Kidney (tissue), 22 donors: ENCODE measurements at places on chromosomes 2 and 18. TPM values are rescaled to one million over a fixed set of nuclear protein-coding genes. Genes with fewer than 3 reads are reported as not detected.

- H3K4me3 ChIP-seq = no peak overlapping the region
- H3K27ac ChIP-seq = no peak overlapping the region
- no peaks in the 10 kb centered on the region for H3K27me3 ChIP-seq
- no peak for DNase-seq
Observed at GRCh38 chr2:56681659-56682396, 498.0 kb downstream of the CCDC85A start.

- H3K36me3 ChIP-seq = no peaks in the 10 kb centered on the region
- H3K4me1 ChIP-seq = peaks cover 3% of the 10 kb centered on the region
- H3K27me3 ChIP-seq = no peaks in the 10 kb centered on the region
- DNase-seq = no peak
Observed at GRCh38 chr2:12302140-12302539, 414.6 kb upstream of the TRIB2 start.

DNA sequence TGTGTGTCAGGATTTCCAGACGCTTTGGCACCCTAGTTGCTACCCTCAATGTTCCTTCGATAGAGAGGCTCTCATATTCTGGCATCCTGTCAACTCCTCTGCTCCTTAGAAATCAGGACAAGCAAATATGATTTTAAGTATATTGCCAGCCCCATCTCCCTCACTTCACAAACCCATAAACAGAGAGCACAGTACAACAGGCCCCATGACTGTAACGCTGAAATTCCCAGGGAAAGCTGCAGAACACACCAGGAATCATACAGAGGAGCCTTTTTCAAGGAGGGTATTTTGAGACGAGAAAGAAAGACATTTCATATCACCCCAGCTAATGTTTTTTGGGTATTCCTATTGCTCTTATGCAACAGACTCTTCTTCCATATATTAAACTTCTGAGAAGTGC is 162.9 kb downstream of the NAPG start:
- no peak for DNase-seq
- no peak overlapping the region for H3K27ac ChIP-seq
- H3K36me3 ChIP-seq = no peaks in the 10 kb centered on the region
- H3K27me3 ChIP-seq = no peaks in the 10 kb centered on the region
- H3K4me1 ChIP-seq = no peaks in the 10 kb centered on the region

DNA sequence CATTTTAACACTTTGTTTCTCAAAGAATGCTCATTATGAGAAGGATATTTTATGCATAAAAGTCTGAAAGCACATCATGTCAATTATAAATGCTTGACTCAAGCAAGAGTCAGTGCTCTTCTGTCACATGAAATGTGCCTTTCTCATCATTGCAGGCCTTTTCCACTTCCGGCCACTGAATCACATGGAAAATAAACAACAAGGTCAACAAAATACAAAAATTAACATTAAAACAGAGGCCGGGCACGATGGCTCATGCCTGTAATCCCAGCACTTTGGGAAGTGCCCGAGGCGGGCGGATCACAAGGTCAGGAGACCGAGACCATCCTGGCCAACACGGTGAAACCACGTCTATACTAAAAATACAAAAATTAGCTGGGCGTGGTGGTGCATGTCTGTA is 480.6 kb downstream of the SPAG16 start:
- H3K4me3 ChIP-seq = no peak overlapping the region
- no peak for DNase-seq
- no peaks in the 10 kb centered on the region for H3K36me3 ChIP-seq
- no peaks in the 10 kb centered on the region for H3K27me3 ChIP-seq
- H3K27ac ChIP-seq = no peak overlapping the region

HEATR5B gene
- polyA plus RNA-seq = 4.4 TPM

GRCh38 chr2:219252900-219253752 is at the start of gene TUBA4B:
Gene TUBA4B, plus strand, starts transcription at chr2:219253243. Its CDS starts 165 bp downstream, at chr2:219253408.
- H3K27me3 ChIP-seq = peaks cover 15% of the 10 kb centered on the region
- peak within 1 kb of the TSS; percentile 81 for H3K4me3 ChIP-seq
- H3K27ac ChIP-seq = peak within 1 kb of the TSS; percentile 87
- peak; percentile 77 for DNase-seq
- no peaks in the 10 kb centered on the region for H3K36me3 ChIP-seq
